Germinal center (tissue), 1 donor: ENCODE measurements at places on chromosomes 11 and 22.

DNA sequence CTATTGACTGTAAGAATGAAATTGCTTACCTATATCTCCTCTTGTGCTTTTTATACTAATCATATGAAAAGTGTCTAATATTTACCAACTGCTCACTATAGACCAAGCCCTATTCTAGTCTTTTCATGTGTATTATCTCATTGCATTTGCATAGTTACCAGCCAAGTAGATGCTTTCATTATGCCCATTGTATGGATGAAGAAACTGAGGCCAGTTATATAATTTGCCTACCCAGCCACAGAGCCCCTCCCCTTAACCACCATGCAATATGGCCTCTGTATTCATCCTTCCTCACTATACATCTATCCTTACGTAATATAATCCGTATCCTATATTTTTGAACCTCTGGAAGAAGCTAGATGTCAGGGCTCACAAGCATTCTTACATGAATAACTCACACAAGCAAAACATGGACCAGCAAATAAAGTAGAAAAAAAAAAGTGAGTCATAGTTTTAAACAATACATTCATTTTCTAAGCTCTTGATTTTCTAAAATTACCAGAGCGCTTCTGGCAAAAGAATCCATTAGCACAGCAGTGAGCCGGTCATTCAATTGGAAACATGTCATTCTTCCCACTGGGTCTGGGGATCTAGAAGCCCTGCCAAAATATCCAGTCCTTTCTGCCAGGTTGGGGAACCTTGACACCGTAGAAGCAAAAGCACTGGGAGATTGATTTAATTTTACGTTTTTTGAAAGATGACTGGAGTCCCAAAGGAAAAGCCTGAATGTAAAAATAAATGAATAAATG is 80.0 kb downstream of the C11orf91 start:
- DNase-seq: no peak

DNA sequence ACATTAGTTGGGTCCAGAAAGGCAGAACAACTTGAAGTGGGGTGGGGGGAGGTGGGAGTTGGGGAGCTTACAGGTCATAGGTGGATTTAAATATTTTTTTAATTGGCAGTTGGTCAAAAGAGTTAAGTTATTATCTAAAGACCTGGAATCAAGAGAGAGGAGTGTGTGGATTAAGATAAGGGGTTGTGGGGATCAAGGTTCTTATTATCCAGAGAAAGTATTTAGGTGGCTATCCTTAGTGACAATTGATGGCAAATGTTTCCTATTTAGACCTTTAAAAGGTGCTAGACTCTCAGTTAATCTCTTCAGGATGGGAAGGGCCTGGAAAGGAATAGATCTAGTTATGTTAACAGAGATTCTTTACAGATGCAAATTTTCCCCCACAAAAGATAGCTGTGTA is 120.7 kb upstream of the OR9Q1 start:
- DNase-seq: no peak

- DNase-seq: no peak
Measured at GRCh38 chr11:132439711-132440255, 1069.4 kb downstream of the NTM start.

DNA sequence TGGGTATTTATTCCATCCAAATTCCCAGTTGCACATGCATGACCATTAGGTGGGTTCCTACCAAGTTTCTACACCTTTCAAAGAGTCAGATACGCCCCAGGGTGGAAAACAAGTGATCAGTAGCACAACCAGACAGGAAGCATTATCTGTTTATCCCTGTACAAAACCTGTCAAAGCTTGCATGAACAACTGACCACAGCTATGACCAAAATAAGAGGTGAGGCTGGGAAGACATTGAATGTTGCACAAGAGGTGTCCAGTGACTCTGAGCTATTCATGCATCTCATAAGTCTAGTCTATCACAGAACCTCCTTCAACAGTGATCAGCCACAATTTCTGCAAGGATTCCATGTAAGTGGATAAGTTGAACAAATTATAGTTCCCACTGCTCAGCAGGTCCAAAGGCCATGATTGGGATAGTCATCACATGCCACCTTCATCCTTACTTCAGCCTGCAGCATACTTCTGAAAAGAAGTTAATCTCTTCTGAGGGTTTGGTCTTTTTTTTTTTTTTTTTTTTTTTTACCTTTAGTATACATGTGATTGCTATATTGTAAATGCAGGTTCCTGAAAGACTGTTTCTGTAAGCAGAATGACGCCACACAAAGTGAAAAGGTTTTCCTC is 28.0 kb upstream of the TMEM45B start:
- DNase-seq: no peak

GRCh38 chr11:27875831-27876775 is 175.8 kb upstream of the BDNF start:
- DNase-seq: no peak

DNA sequence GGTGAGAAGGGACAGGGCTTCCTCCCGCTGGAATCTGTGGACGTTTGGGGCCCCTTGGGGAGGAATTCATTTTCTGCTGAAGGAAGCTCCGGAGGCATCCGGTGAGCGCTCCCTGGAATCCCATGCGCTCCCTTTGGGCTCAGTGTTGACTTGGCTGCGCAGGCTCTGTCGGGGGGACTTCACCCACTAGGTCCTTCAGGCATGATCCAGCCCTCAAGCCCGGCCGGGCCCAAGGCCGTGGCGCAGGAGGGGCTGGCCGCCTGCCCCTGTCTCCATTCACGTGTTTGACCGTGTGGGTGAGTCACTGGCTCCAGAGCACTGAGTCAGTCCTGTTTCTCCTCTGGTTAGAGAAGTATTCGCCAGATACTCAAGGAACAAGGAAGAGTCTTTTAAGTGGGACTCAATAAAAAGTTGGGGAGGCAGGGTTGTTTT is 1.4 kb downstream of the CTTN start:
- DNase-seq: peak; percentile 28
